NCI-H774 (cell line): ENCODE measurements at places on chromosomes 3 and 15.

DNA sequence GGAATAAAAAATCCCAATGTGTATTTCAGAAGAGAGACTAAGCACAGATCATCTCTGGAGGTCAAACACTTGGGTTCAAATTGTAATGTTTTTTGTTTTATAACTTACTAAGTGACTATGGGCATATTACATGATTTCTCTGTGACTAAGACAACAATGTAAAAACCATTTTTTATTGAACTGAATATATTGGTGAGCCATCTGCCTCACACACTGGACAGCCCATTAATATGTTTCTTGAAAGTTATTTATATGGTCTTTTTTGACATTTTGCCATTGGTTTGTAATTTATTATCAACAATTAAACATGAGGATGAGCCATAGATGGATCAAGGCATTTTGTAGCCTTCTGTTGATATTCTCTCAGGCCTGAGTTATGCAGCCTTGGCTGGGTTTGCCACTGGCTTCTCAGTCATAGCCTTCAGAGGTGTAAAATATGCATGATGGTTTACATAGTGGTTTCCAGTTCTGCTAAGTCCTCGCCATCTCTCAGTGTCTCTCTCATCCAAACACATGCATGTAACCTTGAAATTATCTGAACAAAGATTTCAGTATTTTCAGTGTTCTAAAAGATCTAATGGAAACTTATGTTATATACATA, 997.2 kb downstream of the DIPK2A start:
- DNase-seq, result no peak

DNA sequence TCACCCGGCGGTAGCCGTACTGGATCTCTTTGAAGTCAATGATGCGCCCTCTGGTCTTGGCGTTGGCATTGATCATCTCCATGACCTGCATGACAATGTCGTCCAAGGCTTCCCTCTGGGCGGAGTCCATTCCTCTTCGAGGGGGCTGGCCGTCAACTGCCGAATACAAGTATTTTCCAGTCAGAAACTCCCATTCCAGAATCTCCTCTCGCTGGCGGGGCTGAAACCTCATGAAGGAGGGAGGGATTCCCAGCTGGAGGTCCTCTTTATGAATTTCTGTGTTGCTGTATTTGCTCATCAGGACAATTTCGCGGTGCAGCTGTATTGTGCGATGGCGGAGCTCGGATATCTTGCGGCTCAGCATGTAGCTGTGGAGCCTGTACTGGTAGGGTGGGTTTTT, 73.4 kb downstream of the CHSY1 start:
- no peak for DNase-seq

- DNase-seq, result no peak
Measured at GRCh38 chr3:84126160-84126559, 832.6 kb upstream of the CADM2 start.

- no peak for DNase-seq
Measured at GRCh38 chr3:165653130-165653778, 184.0 kb downstream of the BCHE start.

- DNase-seq, result no peak
Measured at GRCh38 chr3:134903837-134904236, 108.8 kb downstream of the EPHB1 start.

- DNase-seq, result no peak
Measured at GRCh38 chr3:135149707-135150681, 354.9 kb downstream of the EPHB1 start.

GRCh38 chr3:28646435-28646834, 297.8 kb upstream of the AZI2 start:
- no peak for DNase-seq

GRCh38 chr15:100785181-100786138, 94.2 kb upstream of the ALDH1A3 start:
- DNase-seq, result no peak

DNA sequence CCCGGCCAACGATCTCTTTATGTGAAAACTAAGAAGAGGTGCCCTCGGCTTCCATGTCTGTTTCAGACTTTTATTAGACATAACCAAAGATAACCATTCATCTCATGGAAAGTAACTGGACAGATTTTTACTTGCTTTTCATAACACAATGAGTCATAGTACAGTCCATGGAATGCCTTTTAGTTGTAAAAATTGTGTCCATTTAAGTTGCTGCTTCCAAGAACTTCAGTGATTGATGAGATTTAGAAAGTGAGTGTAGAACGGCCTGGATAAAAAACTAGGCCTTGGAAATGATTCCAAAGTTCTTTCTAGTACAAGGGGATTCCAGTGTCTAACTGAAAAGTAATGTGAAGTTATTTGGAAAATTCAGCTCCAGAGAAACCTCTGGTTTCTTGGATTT, 10.8 kb downstream of the EIF2AK4 start:
- no peak for DNase-seq
